HuH-7 (cell line): ENCODE measurements at places on chromosomes 5 and 9.

- peak; percentile 5 for DNase-seq
Observed at GRCh38 chr5:15598294-15598902, 98.4 kb downstream of the FBXL7 start.

GRCh38 chr9:33202018-33202417 lies 34.9 kb upstream of the B4GALT1 start:
- DNase-seq: no peak

GRCh38 chr5:134521841-134522240 lies 3.6 kb upstream of the JADE2 start:
- no peak for DNase-seq

DNA sequence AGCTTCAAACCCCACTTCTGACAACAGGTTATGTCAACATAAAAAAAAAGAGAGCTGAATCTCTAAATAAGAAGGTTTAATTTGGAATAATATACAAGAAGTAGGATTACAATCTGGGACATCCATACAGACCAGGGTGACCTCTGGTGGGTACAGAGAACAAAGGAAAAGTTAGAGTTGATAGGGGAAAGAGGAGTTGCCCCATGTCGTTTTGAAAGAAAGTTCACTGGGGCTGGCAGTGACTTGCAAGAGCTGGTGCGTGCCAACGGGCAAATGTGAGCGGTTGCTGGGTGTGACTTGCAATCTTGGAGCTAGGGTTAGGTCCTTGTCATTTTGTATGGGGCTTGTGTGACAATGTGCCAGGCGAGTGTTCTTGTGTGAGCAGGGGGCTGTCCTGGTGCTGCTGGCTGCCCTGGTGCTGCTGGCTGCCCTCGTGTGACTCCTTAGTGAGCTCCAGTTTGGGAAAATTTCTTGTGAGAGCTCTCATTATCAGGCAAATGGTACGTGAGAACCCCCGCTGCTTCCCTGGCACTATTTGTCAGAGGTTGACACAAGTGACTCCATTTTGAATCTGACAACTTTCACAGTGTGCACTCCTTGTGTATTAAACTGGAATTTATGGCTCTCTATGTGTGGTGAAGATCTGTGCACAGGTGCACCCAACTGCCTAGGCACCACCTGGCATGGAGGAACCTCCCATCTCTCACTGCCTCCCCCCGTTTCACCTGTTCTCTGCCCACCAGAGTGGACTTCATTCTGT lies 69.8 kb downstream of the UBE2QL1 start:
- DNase-seq: no peak

GRCh38 chr5:3377176-3377575 lies 218.5 kb upstream of the IRX1 start:
- no peak for DNase-seq

GRCh38 chr5:61084658-61085057 lies 77.6 kb downstream of the SMIM15 start:
- DNase-seq: no peak

- no peak for DNase-seq
Observed at GRCh38 chr5:9126490-9126889, 419.4 kb downstream of the SEMA5A start.

- no peak for DNase-seq
Observed at GRCh38 chr9:88786291-88787079, 204.8 kb upstream of the S1PR3 start.

DNA sequence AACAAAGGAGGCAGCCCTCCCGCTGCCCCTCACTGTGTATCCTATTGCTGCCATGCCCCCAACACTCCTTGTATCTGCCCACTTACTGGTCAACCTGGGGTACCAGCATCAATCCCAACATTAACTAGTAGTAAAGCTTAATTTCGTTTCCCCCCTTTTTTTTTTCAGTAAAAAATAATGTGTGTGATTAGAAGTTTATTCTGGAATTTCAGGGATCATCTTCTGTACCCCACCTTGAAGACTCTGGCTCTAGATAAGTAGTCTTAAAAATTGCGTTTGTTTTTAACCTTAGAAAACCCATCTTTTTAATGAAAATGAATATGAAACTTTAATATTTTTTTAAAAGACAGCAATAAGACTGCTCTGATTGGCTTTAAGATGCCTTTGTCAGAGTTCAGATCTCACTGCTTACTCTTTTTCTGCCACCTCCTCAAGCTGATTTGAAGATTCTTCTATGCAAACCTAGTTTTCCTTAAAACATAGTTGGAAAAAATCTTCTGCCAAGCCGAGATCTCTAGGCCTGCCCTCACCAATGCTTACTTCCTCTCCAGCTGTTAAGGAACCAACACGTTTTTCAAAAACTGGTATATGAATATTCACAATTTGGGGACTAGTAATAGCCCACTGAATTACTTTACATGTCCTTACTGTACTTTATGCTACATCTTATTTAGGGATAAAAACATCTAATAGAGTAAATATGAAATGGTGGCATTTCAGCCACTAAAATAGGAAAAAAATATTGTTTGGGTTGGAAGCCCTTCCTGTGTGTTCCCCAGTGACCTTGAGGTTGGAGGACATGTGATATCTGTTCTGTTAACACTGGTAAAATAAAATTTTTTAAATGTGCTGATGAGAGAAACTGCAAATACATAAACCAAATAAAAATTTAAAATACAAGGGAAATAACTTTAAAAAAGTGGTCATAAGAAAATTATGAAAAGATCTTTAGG lies 4.0 kb upstream of the RHOBTB3 start:
- no peak for DNase-seq

DNA sequence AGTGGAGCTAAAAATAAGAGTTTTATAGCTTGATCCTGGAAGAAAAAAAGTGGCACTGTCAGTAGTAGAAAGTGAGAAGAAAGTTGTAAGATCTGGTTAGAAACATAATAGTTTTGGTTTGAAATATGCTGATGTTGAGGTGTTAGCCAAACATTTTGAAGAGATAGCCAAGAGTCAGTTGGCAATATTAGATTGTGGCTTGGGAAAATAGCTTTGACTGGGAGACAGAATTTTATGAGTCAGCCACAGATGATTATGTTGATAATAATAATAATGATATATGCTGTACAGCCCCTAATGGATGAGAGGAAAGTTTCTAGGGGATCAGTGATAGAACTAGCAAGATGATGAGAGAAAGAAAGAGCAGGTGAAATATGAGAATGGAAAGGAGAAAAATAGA lies 12.4 kb upstream of the CDH18 start:
- no peak for DNase-seq

DNA sequence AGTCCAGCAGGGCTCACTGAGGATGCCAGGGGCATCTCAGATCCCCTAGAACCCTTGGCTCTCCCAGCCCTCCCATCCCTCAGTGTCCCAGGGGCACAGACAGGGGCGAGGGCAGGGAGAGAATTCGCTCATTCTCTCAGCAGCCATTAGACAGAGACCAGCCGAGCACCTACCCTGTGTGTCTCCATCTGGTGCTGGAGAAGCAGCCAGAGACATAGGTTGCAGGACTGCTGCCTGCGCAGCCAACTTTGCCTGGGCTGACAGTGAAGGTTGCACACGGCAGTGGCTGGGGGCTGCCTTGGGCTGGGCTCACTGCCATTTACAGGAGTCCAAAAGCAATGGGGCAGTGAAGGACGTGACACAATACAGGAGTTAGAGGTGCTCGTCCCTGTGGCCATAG lies 60.9 kb downstream of the OLFM1 start:
- no peak for DNase-seq

GRCh38 chr5:173916233-173916632 lies 28.1 kb downstream of the CPEB4 start:
- no peak for DNase-seq

GRCh38 chr9:133536080-133536479 lies 1.6 kb downstream of the ADAMTSL2 start:
- DNase-seq: no peak

- DNase-seq: no peak
Observed at GRCh38 chr5:142881076-142881783, 111.1 kb downstream of the ARHGAP26 start.

GRCh38 chr9:131060900-131061630 lies 35.3 kb upstream of the AIF1L start:
- DNase-seq: no peak

GRCh38 chr9:133103183-133103986 lies 17.7 kb downstream of the RALGDS start:
- peak; percentile 90 for DNase-seq

DNA sequence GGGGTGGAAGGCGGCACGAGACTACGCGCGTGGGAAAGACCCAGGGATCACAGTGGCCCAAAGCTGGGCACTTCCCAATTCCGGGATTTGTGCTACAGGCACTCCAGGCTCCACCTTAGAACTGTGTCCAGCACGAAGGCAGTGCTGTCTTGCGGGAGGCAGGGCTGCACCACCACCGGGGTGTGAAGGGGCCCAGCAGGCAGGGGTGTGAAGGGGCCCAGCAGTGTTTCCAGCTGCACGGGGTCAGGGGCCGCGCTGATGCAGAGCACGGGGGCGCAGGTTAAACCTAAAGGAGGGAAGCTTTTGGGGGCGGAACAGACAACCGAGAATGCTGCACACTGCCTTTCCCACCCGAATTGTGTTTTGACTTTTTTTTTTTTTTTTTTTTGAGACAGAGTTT lies 1.1 kb upstream of the PDCD6 start:
- no peak for DNase-seq

- DNase-seq: no peak
Observed at GRCh38 chr5:42621242-42621641, 135.4 kb upstream of the CCDC152 start.

DNA sequence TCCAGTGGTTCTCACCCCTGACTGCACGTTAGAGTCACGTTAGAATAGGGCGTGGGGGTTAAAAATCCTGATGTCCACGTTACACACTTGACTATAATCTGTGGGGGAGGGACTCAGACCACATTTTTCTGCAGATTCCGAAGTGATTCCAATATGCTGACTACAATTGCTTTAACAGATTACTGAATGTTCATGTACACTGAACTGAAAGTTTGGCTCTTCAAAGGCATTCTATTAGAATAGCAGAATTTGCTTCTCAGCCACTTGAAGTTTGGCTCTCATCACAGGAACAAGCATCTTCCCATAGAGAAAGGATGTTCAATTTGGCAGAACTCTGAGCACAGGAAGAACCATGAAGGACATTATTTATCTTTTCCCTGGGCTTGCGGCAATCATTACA lies 84.5 kb downstream of the HAPLN1 start:
- no peak for DNase-seq

GRCh38 chr5:11822598-11822997 lies 81.6 kb downstream of the CTNND2 start:
- DNase-seq: peak; percentile 6

GRCh38 chr5:2738156-2738699 lies 13.2 kb downstream of the IRX2 start:
- no peak for DNase-seq

GRCh38 chr5:126168785-126169184 lies 254.4 kb upstream of the GRAMD2B start:
- DNase-seq: no peak

- DNase-seq: no peak
Observed at GRCh38 chr5:33258553-33258952, 182.2 kb upstream of the TARS1 start.

DNA sequence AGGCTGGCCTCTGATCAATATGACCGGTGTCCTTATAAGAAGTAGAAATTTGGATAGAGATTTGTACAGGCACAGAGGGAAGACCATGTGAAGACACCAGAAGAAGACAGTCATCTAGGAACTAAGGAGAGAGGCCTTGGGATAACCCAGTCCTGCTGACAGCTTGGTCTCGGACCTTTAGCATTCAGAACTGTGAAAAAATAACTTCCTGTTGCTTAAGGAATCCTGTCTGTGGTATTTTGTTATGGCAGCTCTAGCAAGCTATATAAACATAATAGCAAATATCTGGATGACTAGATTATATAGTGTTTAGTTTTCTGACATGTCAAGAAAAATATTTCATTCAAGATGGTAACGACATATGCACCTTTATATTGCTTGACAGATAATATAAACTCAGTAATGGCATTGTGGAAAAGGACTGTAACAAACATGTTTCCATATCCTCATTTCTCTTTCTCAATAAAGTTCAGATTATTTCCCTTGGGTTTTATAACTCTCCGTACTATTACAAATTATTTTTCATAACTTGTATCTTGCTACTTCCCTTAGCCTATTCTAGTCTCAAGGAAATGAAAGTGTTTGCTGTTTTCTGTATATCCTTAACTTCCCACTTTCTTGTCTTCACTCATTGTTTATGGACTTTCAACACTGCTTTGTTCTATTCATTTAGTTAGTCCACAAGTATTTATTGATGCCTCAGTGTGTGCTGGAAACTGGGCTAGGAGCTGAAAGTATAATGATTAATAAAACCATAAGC lies 62.4 kb downstream of the KIAA1958 start:
- no peak for DNase-seq

GRCh38 chr9:11064909-11065308 lies 452.1 kb upstream of the PTPRD start:
- DNase-seq: no peak

DNA sequence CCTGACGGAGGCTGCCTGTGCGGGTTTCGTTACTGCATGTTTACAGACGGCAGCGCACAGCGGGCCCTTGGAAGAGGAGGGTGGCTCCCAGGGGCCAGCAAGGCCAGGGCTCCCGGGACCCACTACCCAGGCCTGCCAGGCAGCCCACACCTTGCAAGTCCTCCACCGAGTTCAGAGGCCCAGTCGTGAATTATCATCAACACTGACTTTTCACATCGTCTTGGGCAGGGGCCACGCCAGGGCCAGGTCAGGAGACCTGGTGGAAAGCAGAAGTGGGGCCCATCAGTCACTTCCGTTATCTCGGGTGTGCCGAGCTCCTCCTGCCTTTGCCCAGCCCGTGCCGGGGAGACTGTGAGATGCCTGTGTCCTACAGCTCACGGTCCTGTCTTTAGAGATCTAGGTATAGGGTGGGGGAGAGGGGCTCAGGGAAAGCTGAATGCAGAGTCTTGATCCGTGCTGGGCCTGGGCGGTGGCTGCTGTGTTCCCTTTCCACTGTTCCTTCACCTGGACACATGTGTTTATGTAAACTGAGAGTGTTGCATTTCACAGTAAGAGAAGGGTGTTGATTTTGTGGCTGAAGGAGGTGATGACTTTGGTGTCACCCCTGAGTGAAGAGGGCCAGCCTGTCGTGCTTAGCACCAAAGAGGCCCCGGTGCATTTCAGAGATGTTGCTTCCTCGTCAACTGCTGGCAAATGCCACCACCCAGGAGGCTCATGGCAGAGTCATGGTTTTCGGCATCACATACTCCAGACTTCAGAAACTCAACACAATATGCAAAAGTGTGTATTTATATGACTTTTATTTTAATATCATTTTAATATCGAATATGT lies 175.2 kb downstream of the GAPVD1 start:
- no peak for DNase-seq

DNA sequence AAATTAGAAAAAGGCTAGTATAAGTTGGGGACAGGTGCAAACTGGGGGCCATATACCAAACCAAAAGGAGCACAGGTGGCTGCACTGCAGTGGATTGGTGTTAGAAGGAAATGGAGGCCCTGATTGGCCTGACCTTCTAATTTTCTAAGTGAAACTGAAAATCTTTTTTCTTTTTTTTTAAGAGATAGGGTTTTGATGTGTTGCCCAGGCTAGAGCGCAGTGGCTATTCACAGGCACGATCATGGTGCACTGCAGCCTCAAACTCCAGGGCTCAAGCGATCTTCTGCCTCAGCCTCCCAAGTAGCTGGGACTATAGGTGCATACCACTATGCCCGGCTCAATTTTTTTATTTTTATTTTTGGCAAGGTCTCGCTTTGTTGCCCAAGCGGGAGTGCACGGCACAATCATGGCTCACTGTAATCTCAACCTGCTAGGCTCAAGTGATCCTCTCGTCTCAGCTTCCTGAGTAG lies 9.8 kb upstream of the CCDC69 start:
- DNase-seq: no peak
